Activated naive CD8-positive, alpha-beta T cell treated with anti-CD3 and anti-CD28 coated beads, Interleukin-2, amount 50 U/mL, for 24 hours (primary cell): ENCODE measurements at places on chromosomes 16 and 17.

DNA sequence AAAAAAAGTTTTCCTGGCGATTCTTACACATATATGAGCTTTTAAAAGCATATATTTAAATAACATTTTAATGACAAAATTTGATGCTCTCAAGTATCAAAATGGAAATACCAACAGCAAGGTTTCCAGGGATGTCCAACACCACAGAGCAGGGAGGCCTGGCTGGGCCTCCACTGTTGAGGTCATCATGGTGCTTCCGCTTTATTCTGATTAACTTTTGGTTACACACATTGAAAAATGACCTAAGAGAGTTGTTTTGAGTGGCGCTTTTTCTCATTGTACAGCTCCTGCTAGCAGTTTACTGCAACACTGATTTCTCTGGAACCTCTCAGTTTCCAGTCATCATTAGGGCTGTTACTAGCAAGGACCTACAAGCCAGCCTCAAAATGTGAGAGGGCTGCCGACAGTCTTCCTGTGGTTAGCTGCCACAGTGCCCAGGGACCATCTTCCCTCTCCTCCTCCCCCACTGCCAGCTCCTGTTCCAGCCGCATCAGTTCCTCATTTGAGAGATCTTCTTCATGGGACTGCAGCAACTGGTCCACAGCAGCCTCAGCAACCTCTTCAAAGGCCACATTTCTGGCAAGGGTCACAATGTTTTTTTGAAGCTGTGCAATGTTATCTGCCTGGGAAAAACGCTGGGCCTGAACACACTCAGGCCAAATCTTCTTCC is 21.3 kb downstream of the DEF8 start:
- no peak overlapping the region for H3K27ac ChIP-seq
- DNase-seq = no peak
- peaks cover 18% of the 10 kb centered on the region for H3K36me3 ChIP-seq
- H3K27me3 ChIP-seq = peaks cover 2% of the 10 kb centered on the region
- no peak overlapping the region for H3K4me3 ChIP-seq

GRCh38 chr17:8142158-8142886 is 9.9 kb downstream of the PER1 start:
- H3K36me3 ChIP-seq = peaks cover 30% of the 10 kb centered on the region
- H3K4me3 ChIP-seq = no peak overlapping the region
- no peak for DNase-seq

DNA sequence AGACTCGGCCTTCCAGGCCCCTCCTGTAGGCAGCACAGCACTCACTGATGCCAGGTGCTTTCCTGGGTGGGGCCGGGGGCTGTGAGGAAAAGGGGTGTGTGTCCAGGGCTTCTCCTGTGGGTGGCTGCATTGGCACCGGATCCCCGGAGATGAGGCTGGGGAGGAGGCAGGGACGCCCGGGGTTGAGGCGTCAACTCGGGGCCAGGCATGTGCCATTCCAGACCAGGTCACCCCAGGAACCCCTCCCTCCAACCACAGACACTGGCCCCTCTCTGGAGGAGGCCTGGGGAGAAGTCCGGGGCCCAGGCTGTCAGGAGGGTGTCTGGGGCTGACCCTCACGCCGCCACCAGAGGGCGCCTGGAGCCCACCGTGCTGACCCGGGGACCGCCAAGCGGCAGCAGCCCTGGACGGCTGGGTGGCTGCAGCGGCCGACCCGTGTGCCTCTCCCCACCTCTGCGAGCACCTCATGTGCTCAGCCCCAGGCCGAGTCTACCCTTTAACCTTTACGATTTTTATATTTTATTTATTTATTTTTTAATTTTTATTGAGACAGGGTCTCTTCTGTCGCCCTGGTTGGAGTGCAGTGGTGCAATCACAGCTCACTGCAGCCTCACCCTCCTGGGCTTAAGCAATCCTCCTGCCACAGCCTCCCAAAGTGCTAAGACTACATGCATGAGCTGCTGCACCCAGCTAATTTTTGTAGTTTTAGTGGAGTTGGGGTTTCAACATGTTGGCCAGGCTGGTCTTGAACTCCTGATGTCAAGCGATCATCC is 3.2 kb upstream of the METRN start:
- peak; percentile 89 for DNase-seq
- H3K36me3 ChIP-seq = no peaks in the 10 kb centered on the region
- H3K4me3 ChIP-seq = no peak overlapping the region
- H3K27ac ChIP-seq = no peak overlapping the region
- peaks cover 6% of the 10 kb centered on the region for H3K4me1 ChIP-seq
- H3K27me3 ChIP-seq = peaks cover 43% of the 10 kb centered on the region

GRCh38 chr16:87830673-87831420 is 38.5 kb downstream of the SLC7A5 start:
- no peak overlapping the region for H3K4me3 ChIP-seq
- H3K27me3 ChIP-seq = no peaks in the 10 kb centered on the region
- H3K27ac ChIP-seq = peak overlapping the region; percentile 69
- peaks cover 18% of the 10 kb centered on the region for H3K4me1 ChIP-seq
- H3K36me3 ChIP-seq = peaks cover 36% of the 10 kb centered on the region

DNA sequence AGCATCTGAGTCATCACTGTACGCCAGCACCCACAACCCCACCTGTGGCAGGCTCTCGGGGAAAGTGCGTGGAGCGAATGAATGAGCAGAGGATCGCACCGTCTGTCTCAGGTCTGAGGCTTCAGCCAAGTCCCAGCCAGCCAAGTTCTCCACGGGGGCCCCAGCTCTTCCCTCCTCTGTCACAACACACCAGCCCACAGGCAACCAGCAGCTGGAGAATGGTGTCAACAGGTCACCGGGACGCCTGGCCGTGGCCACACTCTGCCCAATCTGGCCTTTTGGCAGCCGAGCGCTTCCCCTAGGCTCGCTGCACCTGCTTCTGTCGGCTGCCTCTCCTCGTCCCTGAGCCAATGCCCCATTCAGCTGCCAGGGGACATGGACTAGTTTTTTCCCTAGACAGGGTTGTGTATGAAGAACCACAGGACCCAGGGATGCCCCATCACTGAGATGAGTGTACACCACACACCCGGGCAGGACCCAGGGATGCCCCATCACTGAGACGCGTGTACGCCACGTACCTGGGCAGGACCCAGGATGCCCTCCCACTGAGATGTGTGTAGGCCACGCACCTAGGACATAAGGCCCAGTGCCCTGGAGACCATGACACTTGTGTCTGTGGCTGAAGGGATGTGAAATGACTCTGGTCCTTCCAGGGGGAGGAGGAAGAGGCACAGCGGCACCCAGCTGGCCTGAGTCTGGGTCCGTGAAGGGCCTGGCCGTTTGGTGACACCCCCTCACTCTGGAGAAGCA is 52.8 kb downstream of the ABR start:
- peaks cover 5% of the 10 kb centered on the region for H3K4me1 ChIP-seq
- H3K27me3 ChIP-seq = peaks cover 2% of the 10 kb centered on the region
- H3K4me3 ChIP-seq = no peak overlapping the region
- H3K36me3 ChIP-seq = peaks cover 2% of the 10 kb centered on the region
- H3K27ac ChIP-seq = no peak overlapping the region
- DNase-seq = no peak

DNA sequence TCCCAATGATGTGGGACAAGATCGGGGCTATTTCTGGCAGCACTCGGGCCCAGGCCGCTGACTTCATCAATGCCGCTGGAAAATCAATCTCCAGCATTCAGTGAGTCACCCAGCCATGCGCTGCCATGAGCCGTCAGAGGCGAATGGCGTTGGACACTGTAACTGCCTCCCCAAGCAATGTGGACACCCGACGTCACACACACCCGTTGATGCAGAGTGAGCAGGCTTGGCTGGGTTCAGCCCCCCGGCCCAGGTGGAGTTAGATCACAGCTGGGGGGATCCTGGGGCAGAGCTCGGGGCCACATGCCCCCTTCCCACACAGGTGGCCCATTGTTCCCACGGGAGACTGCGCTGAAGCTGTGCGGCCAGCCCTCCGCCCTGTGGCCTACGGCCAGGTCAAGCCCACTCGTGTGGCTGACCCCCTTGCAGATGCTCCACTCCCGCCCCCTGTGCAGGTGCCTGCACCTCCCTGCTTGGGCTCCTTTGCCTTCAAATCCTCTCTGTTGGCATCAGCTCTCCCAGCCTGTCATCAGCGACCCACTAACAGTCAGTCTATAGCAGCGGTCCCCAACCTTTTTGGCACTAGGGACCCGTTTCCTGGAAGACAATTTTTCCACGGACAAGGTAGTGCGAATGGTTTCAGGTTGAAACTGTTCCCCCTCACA is 89.9 kb downstream of the TBC1D16 start:
- peaks cover 13% of the 10 kb centered on the region for H3K4me1 ChIP-seq
- H3K27me3 ChIP-seq = no peaks in the 10 kb centered on the region
- no peak for DNase-seq

DNA sequence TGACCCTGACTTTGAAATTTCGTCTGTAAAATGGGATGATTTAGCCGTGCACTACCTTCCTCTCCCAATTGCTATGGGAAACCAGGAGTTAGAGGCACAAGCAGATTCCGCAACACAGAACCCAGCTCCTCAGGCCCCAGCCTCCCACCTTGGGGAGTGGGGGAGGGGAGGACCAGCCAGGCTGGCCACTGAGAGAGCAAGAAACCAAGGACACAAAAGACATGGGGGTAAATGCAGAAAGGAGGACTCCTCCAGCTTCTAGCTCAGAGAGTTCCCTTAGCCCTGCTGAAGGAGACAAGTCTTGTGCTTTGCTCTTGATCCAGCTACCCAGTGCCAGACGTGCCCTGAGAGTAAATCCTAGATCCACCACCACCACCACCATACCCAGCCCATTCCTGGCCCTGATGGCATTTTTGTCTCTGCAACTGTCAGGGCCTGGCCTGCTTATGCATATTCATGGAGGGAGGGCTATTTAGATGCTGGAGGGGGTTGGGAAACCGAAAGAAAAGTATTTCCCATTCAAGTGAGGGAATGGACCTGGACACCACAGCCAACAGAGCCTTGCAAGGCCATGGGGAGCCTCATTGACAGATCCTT is 25.9 kb downstream of the PITPNM3 start:
- no peaks in the 10 kb centered on the region for H3K4me1 ChIP-seq
- H3K27me3 ChIP-seq = no peaks in the 10 kb centered on the region
- no peak overlapping the region for H3K27ac ChIP-seq
- H3K36me3 ChIP-seq = no peaks in the 10 kb centered on the region

DNA sequence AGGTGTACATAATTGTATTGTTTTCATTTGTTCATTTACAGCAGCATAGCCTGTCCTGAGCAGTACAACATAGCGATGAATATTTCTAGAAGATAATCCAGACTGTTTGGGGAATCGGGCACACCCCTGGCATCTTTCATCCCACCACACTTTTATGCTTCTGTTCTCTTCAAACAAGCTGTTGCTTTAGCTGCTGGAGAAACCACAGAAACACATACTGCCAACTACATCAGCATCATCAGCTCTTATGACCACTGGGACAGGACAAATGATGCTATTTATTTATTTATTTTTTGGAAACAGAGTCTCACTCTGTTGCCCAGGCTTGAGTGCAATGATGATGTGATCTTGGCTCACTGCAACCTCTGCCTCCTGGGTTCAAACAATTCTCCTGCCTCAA is 22.6 kb upstream of the HAPSTR1 start:
- H3K27me3 ChIP-seq = no peaks in the 10 kb centered on the region
- no peak overlapping the region for H3K4me3 ChIP-seq
- peak overlapping the region; percentile 16 for H3K27ac ChIP-seq
- H3K36me3 ChIP-seq = peaks cover 2% of the 10 kb centered on the region

- H3K27ac ChIP-seq = no peak overlapping the region
- DNase-seq = no peak
- peaks cover 2% of the 10 kb centered on the region for H3K36me3 ChIP-seq
- peaks cover 4% of the 10 kb centered on the region for H3K27me3 ChIP-seq
Observed at GRCh38 chr16:16178455-16179162, 44.7 kb downstream of the ABCC6 start.

- H3K4me1 ChIP-seq = peaks cover 67% of the 10 kb centered on the region
- H3K4me3 ChIP-seq = no peak overlapping the region
- no peak for DNase-seq
- H3K27me3 ChIP-seq = no peaks in the 10 kb centered on the region
Observed at GRCh38 chr16:69169051-69169450, 17.9 kb upstream of the SNTB2 start.

GRCh38 chr17:40281663-40282062 is 6.0 kb upstream of the CDC6 start:
- peaks cover 67% of the 10 kb centered on the region for H3K4me1 ChIP-seq
- no peak for DNase-seq
- peak overlapping the region; percentile 65 for H3K27ac ChIP-seq
- no peaks in the 10 kb centered on the region for H3K27me3 ChIP-seq
- no peak overlapping the region for H3K4me3 ChIP-seq

GRCh38 chr16:565419-566330 is 1.1 kb upstream of the NHLRC4 start:
- H3K36me3 ChIP-seq = no peaks in the 10 kb centered on the region
- peaks cover 18% of the 10 kb centered on the region for H3K4me1 ChIP-seq
- DNase-seq = no peak
- no peak overlapping the region for H3K27ac ChIP-seq

DNA sequence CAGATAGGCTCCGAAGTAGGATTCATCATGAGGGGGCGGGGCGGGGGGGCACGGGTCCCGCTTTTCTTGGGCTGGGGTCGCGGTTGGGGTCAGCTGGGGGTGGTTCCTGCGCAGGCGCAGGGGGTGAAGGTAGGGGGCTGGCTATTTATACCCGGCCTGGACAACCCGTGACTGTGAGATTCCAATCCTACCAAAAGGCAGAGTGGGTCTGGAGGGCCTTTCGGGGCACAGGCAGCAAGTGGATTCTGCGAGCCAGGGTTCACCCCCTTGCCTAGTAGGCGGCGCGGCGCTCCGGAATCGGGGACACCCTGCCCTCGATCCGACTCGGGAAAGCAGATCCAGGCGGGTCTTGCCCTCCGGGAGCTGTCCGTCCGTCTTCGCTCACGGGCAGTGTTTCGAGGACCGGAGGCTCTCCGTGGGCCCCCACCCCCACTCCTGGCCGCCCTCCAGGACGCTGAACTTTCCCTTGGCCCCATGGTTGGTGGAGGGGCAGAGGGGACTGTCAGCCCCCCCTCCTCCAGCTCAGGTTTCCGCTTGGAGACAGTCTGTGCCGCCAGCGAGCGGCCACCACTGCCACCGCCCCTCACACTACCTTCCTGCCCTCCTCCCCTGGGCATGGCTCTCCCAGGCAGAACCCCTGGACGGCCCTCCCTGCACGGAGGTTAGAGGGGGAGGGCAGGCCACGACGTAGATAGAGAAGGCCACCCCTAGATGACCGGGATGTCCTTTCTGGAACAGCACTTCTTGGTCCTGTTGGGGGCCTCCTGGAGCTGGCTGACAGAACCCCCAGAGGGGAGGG is 634 bp downstream of the SLC2A4 start:
- no peak overlapping the region for H3K27ac ChIP-seq
- H3K4me1 ChIP-seq = peaks cover 18% of the 10 kb centered on the region
- H3K4me3 ChIP-seq = peak overlapping the region; percentile 73
- peak; percentile 13 for DNase-seq
- H3K36me3 ChIP-seq = no peaks in the 10 kb centered on the region

GRCh38 chr17:80822700-80823410 is 168.8 kb upstream of the CHMP6 start:
- H3K27me3 ChIP-seq = no peaks in the 10 kb centered on the region
- DNase-seq = no peak
- H3K4me1 ChIP-seq = peaks cover 48% of the 10 kb centered on the region
- H3K4me3 ChIP-seq = no peak overlapping the region
- H3K27ac ChIP-seq = no peak overlapping the region
